Coronary artery (tissue), 2 donors: ENCODE measurements at places on chromosomes 16 and 17.

- DNase-seq = no peak
Measured at GRCh38 chr17:59859444-59860025, 33.2 kb downstream of the TUBD1 start.

DNA sequence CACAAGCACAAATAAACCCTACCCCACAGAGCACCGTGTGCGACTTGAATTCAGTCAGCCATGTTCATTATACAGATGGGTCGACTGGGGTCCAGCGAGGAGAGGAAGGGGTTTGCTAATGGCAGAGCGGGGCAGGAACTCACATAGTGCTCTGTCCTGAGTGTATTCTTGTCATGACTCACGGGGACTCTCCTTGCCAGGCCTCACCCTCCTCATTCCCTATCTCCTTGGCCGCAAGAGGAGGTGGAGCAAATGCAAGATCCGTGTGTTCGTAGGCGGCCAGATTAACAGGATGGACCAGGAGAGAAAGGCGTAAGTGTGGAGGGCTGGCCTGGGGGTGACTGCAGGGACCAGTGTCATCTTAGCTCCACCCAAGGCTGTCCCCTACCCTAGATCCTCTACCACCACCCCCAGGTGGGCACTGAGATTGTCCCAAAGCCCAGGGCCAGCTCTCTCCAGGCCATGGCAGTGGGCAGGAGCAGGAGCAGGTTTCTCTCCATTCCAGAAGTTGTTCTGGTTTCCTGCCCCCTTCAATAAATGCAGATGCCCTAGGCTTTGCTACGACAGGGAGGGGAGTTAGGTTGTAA, 29.4 kb downstream of the SLC12A3 start:
- no peak for DNase-seq

DNA sequence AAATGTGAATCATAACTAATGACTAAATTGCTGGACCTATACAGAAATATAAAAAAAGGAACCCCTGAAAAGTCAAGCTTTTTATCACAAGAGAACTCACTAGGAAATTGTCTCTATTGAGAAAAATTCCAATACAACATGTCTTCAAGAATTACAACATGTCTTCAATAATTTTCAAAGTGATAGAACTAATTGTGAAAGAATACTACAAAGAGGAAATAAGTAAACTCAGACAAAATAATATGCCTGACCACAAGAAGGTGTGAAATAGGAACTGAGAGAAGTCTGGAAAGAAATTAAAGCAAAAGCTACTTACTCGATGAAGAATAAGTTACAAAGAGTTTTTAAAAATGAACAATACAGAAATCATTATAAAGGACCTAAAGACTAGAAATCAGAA, 29.9 kb upstream of the OR1G1 start:
- no peak for DNase-seq

- no peak for DNase-seq
Measured at GRCh38 chr16:2244926-2245795, 6.2 kb downstream of the ECI1 start.

- no peak for DNase-seq
Measured at GRCh38 chr17:37123386-37123785, 174.6 kb downstream of the AATF start.

DNA sequence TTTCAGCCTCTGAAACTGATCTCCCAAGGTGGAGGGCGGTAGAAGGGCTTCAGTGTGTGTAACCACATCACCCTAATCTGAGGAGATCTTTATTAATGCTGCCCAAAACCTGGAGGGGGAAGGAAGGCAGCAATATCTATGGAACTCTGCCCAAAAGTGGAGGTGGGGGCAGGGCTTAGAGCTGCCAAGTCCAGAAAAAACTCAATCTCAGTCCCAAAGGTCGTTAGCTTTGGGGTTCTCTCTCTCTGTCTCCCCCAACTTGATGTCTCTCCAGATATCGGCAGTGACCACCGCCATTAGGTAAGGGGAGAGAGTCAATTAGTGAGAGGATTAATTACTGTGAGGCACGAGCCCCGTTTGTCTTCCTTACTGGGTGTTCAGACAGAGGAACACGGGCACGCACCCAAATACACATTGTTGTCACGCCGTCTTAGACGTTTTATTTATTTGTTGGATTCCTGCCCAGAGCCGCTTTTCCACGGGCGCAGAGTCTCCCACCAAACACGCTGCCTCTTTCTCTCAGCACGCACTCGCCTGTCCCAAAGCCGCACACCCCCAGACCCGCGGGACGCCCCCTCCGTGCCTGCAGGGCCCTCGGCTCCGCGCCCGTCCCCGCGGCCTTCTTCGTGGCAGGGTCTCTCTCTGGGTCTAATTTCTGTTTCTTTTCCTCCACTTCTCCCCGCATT, 5.4 kb upstream of the LHX1 start:
- DNase-seq = no peak

GRCh38 chr17:61443475-61443882, 8.7 kb upstream of the TBX4 start:
- DNase-seq = no peak

GRCh38 chr16:57007050-57007449, 17.7 kb downstream of the NLRC5 start:
- no peak for DNase-seq

DNA sequence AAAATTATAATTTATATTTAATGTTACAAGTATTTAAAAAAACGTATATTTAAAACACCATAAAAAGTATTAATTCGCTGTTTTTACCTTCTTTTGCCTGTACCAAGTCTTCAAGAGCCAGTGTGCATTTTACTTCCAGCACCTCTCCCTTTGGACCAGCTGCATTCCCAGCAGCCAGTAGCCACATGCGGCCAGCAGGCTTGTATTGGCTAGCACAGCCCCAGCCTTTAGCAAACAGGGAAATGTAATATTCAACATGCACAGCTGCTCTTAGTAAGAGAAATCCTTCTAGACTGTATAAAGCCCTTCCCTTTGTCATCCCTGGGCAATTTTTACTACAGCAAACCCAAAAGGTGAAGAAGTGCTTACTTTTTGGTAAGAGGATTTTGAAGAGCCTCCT, 6.6 kb downstream of the DHODH start:
- DNase-seq = no peak

DNA sequence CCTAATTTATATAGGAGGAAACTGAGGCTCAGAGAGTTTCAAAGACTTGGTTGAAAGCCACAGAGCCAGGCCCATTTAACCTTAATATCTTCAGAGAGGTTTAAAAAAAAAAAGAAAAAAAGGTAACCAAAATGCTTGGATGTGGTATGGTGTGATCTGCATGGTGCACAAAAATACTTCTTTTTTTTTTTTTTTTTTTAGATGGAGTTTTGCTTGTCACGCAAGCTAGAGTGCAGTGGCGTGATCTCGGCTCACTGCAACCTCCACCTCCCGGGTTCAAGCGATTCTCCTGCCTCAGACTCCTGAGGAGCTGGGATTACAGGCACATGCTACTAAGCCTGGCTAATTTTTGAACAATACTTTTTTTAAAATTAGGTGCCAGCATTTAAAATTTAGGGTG, 101.8 kb downstream of the XYLT1 start:
- no peak for DNase-seq

DNA sequence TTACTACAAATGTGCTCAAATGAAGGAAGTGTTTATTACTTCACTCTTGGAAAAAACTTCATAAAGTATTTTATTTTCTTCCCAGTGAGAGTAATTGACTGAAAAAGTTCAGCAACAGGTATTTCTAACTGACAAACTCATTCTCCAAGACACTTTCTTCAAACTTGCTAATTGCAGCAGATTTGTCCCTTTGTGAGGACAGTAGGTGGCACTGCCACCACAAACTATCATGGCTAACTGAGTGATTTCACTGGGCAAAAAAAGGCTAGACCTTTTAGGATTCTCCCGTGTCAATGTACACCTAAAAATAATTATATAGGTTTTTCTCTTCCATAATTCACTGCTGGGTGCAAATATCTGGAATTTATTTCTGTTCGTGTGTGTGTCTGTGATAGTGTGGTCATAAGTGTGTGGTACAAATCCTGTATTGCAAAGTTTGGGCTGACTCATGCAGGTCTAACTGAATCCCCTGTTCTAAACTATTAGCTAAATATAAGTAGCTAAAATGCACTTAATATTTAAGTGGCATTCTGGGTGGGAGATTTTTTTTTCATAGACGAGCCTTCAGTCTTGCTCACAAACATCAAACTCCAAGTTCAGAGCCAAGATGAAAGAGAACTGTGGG, 3.9 kb downstream of the HS3ST3A1 start:
- DNase-seq = no peak

DNA sequence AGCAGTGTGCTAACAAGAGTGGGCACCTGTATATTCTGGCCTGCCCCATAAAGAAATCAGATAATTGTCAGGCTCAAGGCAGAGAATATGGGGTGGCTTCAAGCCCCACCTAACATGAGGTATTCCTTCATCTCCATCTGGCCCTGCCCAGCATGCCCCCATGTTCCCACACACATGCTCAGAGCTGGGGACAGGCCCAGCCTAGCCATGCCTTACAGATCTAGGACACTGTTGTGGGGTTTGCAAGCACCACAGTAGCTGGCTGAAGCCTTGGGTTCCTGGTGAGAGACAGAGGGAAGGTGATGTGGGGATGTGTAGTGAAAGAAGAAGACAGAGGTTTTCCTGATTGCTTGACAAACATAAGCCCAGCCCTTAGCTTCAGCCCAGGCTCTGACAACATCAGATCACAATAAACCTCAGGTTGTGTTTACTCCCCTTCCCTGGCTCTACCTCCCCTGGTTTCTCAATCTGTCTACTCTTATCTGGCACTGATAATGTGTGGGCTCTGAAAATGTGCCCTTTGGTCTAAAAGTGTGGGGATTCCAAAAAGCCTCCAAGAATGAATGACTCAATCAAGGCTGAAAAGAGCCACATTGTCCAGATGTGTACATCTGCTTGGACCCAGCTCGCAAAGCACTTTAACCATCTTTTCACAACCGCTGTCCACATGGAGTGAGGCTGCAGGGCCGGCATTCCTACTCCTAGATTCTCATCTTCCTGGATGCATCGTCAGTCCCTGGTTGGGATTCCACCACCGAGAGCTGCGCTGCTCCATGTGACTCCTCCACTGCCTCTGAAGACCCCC, 34.4 kb downstream of the CDRT4 start:
- no peak for DNase-seq

- DNase-seq = no peak
Measured at GRCh38 chr16:76875898-76876297, 315.1 kb upstream of the MON1B start.

- no peak for DNase-seq
Measured at GRCh38 chr17:82835122-82835521, 4.7 kb downstream of the ZNF750 start.

DNA sequence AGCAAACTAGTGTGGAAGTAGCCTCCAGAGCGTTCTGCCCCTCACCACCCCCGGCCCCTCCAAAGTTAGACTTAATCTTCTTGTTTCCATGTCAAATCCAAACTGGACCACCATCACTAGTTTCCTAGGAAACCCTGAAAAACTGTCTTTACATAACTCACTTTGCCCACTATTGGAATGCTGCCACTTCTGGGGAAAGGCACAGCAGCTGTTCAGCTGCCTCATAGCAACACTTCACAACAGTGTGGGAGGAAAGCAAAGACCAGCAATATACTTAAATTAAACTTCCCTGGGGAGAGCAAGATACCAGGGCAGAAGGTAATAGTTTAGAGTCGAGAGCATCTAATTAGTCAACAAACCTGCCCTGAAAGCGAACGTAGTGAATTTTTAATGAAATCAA, 452.2 kb downstream of the KCNJ2 start:
- no peak for DNase-seq

DNA sequence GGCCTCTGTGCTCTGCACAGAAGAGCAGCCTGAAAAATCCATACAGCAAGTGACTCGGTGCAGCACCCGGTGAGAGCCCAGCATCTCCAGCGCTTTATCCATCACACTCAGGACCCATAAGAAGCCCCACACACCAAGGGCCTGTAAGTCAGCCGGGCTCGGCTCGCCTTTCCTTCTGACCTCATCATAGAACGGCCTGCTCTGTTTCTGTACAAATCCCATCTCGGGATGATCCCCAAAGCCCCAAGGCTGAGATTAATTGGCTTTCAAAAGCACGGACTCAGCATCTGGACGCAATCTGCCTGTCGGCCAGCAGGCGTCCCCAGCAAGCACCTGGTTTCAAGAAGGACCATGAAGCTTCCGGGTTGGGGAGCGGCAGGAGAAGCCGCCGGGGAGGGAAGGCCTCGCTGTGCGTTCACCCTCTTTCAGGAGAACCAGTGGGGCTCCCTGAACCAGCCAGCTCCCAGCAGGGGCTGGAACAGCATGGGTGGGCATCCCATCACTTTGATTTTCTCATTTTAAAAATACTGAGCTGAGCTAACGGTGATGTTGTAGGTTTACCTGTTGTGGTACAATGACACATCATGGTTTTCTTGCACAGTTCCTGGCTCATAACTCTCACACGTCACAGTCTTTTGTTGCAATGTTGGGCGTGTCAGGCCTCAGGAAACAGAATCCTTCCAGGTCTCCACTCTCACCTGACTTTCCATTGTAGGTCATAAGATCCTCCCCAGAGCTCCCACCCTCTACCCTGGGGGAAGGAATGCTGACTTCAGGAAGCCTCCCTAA, 6.7 kb downstream of the CCDC57 start:
- DNase-seq = peak; percentile 81

- no peak for DNase-seq
Measured at GRCh38 chr17:1100382-1100781, 79.4 kb downstream of the ABR start.

DNA sequence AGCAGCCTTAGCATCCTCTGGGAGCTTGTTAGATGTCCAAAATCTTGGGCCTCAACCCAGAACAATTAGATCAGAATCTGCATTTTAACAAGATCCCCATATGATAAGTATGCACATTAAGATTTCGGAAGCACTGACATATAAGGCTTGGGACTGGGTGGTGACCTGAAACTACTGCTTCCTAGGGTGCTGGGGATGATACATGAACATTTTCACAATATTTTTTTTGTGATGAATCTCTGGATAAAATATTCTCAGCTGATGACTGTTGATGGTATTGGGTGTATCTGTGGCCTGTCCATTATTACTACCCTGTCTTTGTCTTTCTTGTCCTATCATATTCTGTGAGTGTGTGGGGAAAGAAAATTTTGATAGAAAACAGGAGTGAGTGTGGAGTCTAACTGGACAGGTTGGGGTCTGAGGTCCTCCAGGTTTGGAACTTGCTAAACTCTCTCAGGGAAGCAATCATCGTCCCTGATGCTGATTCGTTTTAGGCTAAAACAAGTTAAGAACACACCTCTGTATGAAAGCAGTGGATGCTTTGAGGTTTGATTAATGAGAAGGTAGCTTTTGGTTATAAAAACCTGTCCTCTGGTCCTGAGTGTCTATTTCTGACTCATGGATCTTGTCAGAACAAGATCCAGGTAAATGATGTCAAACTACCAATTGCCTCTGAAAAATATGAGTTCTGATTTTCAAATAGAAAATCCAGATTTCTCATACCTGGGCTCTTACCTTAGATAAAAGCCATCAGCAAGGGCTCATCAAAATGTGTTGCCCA, 23.2 kb downstream of the KRT23 start:
- no peak for DNase-seq
